ENCODE measurements at places on chromosomes 11 and 22.

GRCh38 chr11:128924510-128925249 is 18.0 kb downstream of the TP53AIP1 start:
- no peak for DNase-seq

- no peak for DNase-seq
Measured at GRCh38 chr22:46424496-46424895, 89.0 kb downstream of the TRMU start.

GRCh38 chr11:122703541-122704272 is 48.2 kb downstream of the UBASH3B start:
- DNase-seq = no peak

DNA sequence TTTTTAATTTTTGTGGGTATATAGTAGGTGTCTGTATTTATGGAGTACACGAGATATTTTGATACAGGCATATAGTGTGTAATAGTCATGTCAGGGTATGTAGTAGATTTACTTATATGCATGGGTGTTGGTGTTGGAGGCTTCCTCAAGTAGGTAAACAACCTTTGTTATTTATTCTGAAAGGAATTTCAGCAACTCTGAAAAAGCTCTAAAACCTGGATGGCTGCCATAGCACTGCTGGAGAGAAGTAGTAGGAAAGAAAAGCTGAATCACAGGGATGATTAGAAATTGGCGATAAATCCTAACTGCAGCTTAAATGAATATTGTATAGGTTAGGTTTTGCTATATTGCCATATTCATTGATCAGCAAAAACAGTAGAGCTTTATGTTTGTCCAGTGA is 44.4 kb upstream of the ST14 start:
- no peak for DNase-seq

Measured in BJ (cell line).